ENCODE measurements at places on chromosomes 1 and 21.

- peak; percentile 54 for DNase-seq
Measured at GRCh38 chr1:167683641-167684502, 37.9 kb upstream of the MPZL1 start.

DNA sequence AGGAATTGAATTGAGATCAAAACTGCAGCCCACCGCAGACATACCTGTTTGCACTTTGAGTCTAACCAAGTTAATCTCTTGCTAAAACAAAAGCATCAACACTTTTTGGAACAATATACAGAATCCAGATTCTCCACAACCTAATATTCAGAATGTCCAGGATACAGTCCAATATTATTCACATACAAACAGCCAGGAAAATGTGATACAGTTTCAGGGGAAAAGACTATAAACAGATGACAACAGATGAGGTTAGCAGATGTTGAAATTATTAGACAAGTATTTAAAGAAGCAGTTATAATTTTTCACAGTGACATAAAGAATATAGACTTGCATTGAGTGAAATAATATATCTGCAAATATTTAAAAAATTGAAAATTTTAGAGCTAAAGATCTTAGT, 678.1 kb upstream of the CXADR start:
- DNase-seq: no peak

GRCh38 chr1:185846672-185847444, 112.7 kb downstream of the HMCN1 start:
- peak; percentile 29 for DNase-seq

DNA sequence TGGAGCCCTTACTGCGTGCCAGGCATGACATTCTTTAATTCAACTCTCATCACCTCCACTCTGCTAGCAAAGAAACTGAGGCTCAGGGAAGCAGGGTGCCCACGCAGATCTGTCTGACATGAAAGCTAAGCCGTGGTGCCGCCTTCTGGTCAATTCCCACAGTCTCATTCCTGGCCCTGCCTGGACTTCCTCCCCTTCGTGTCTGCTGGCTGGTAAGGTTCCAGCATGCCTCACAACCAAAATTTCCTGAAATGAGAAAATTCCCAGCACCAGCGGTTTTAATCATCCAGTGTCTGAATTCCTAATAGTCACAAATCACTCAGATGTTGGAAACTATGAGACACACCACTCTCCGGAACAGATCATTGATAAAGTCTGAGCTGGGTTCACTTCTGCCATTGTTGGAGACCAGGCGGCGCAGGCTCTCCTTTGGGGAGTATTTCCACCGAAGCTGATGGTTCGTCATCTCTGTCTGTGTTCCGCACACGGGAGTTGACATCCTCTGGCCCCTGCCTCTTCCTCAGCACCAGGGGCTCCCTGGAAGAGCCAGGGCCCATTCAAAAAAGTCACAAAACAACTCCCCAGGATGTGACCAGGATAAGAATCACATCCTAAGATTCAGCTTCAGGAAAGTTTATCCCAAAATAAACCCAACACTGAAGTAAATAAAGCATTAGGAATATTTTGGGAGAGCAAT, 167.7 kb downstream of the PLPP3 start:
- no peak for DNase-seq

DNA sequence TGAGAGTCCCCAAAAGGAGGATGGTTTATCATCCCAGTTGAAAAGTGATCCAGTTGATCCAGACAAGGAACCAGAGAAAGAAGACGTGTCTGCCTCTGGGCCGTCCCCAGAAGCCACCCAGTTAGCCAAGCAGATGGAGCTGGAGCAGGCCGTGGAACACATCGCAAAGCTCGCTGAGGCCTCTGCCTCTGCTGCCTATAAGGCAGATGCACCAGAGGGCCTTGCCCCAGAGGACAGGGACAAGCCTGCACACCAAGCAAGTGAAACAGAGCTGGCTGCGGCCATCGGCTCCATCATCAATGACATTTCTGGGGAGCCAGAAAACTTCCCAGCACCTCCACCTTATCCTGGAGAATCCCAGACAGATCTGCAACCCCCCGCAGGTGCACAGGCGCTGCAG, 43.3 kb downstream of the ZBTB17 start:
- DNase-seq: no peak

DNA sequence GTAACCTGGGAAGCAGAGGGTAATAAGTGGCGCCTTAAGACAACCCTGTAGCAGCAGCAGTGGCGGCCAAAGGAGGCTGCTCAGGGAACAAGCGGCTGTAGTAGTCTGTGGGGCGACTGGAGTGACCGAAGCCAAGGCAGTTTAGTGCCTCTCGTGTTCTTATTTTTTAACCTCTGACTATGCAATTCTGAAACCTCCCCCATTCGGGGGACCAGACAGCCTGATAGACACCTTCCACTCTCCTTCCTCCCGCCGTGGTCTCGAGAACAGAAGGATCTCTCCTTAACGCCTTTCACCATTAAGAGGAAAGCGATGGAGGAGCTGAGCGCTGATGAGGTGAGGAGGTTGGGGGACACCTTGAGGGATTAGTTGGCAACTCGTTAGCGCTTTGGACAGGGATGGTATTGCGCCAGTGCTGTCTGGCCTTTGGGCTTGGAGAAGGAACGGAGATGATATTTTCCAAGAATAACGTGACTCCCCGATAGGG, 644 bp downstream of the UBE4B start:
- DNase-seq: peak; percentile 48

DNA sequence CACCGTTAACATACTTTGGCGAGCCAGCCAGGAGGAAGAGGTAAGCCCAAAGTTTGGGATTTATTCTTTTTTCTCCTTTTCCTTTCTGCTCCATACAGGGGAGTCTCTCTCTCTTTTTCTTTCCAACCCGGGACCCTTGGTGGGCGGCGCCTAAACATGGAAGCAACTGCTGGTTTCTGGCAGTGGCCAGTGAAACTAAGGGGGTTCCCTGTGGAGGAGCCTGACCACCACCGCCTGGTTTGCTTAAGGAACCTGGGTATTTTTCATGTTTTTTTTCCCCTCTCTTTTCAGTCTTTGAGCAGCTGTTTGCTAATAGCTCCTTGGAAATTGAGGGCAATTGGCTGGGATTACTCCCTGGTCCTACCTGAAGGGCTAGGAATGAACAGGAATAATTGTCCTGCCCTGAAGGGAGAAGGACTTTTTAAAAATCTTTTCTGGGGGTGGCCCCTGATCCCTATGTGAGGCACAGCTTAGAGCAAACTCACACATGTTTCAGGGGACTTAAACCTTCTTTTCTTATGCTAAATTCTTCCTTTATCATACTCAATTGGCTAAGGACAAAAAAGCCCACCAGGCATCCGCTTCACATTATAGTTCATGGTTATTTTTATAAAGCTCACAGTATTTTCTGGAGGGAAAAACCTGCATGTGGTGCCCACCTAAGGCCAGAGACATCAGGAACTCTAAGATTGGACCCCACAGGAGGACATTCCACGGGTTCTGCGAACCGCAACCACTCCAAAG, 61.3 kb upstream of the PLD5 start:
- DNase-seq: no peak

DNA sequence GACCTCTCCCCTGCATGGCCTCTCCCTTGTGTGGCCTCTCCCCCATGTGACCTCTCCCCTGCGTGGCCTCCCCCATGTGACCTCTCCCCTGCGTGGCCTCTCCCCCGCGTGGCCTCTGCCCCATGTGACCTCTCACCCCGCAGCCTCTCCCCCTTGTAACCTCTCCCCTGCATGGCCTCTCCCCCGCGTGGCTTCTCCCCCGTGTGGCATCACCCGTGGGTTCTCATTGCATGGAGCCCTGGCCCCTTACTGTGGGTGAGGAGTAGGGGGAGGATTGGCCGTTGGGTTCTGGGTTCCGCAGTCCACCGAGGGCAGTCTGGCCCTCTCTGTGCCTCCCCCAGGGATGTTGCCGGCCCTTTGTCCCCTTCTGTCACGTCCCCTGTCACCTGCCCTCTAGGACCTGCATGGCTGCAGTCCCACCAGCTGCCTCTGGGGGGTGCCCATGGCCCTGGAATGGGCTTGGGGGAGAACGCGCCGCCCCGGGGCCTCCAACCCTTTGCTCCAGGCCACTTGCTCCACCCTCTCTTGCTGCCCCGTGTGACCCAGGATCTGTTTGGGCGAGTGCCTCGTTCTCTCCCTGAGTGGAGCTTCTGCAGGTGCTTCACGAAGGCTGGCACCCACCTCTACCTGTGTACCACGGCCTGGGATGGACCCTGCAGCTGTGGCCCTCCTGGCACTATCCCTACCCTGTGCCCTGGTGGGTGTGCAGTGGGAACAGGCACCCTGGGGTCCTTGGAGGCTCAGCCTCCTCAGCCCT, 21.3 kb downstream of the RRP1 start:
- DNase-seq: peak; percentile 69

DNA sequence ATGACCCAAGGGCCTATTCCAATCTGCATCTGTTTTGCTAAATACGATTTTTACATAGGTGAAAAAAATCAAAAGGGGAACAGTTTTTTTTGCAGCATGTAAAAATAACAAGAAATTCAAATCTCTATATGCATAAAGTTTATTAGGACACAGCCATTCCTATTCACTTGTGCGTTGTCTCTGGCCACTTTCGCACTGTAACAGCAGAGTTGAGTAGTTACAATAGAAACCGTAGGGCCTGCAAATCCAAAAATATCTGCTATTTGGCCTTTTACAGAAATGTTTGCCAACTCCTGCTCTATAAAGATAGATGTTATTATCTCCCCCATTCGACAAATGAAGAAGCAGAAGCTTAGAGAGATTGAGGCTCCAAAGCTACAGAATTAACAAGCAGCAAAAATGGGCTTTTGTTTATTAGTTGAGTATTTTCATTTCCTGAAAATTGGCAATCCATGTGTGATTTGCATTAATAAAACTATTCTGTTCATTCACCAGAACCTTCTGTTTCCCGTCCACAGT, 5.5 kb downstream of the DYNLT5 start:
- DNase-seq: no peak

GRCh38 chr1:48442864-48443619, 29.0 kb downstream of the SPATA6 start:
- DNase-seq: no peak

GRCh38 chr1:183590244-183591191, at the start of gene NCF2:
Gene NCF2 (minus strand): TSS chr1:183590459. CDS start chr1:183590329, 130 bp downstream.
- DNase-seq: peak; percentile 52

GRCh38 chr1:85449356-85449755, 15.6 kb downstream of the DDAH1 start:
- no peak for DNase-seq

- DNase-seq: no peak
Measured at GRCh38 chr1:2253036-2253796, 25.1 kb downstream of the SKI start.

- no peak for DNase-seq
Measured at GRCh38 chr1:12521096-12521495, 96.9 kb downstream of the DHRS3 start.

DNA sequence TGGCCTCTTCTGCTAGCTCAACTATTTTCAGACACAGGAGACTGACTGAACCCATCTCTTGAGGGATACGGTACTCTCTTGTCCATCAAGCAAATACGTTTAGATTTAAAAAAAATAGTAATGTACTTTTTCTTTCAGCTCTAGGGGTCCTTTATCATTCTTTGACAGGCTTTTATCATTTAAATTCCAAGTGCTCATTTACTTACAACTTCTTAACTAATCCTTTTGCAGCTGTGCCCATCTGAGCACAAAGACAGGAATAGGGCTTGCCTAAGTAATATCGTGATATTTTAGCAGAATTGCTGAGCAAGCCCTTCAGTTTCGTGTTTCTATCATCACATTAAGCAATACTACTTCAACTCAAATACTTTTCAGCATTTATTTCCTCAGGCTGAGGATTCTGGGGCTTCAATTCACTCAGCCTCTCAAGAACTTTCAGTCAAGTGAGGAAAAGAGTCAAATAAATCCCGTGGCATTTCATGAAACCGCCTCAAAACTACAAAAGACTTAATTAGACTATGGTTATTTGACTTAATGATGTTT, 317.6 kb downstream of the BACH1 start:
- DNase-seq: no peak

GRCh38 chr21:29638138-29638537, 301.7 kb downstream of the GRIK1 start:
- DNase-seq: no peak

GRCh38 chr1:168110896-168111545, 25.7 kb downstream of the GPR161 start:
- no peak for DNase-seq

DNA sequence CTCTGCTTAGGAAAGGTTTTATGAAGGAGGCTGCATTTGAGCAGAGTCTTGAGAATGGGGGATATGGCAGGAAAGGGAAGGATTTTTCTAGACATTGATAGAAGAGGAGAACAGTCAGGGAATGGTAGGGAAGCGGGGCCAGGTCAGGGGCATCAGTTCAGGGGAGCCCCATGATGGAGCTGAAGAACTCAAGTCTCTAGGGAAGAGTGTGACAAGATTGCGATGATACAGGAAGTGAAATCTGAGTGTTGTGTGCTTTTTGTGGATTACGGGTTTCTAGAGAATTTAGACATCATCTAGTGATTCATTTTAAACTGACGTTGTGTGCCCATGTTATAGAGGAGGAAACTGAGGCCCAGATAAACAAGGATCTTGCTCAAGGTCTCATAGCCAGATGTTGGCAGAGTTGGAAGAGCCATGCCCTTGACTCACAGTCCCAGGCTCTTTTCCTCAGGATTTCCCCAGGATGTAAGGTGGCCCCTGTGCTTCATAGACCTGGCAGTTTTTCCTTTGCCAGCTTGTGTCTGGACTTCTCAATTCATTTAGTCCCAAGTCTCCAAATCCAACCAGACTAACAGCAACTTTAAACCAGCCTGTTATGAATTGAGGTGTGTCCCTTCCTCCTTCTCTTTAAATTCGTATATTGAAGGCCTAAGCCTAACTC, 130.3 kb downstream of the ROR1 start:
- no peak for DNase-seq

DNA sequence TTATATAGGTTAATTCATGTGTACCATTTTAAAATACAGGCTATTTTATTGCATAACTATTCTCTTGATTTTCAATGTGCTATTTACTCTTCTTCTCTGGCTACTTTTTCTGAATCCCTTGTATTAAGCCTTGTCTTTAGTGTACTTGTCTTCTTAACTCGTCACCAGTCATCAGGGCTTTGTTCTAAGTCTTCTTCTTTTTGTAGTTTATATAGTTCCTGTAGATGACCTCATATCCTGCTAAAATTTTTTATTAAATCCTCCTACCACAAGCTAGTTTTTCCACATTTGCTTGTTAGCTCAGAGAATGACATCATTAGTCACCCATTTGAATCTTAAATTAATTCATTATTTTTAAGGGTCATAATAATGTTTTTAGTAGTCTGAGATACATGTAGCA, 1281.9 kb downstream of the KCNT2 start:
- DNase-seq: no peak

DNA sequence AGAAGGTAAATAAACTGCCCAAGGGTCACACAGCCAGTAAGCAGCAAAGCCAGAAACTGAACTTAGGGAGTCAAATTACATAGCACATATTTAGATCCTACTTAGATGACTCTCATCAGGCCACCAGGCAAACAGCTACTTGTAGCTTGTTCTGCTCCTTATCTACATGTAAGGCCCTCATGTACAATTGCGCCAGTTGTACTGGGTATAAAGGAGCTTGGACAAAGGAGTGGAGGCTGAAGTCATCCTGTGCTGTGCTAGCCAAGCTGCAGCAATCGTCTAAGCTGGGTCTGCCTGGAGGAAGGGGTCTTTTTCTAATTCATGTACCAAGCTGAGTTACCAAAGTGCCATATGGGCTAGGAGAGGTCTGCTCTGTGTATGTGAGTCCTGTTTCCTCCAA, 12.8 kb downstream of the ETNK2 start:
- no peak for DNase-seq

Measured in EL (cell line).